Stimulated activated CD4-positive, alpha-beta T cell treated with anti-CD3 and anti-CD28 coated beads, Interleukin-2, amount 100 ng/mL, for 24 hours (primary cell): ENCODE measurements at places on chromosomes 16 and 17.

GRCh38 chr16:67395458-67396158, 2.3 kb upstream of the TPPP3 start:
- DNase-seq, result no peak

GRCh38 chr17:47807421-47807820, 14.2 kb downstream of the OSBPL7 start:
- no peak for DNase-seq

- no peak for DNase-seq
Observed at GRCh38 chr16:16908077-16908476, 529.1 kb downstream of the NPIPA7 start.

- no peak for DNase-seq
Observed at GRCh38 chr17:82531431-82531881, 11.9 kb downstream of the FOXK2 start.
